Dermis blood vessel endothelial cell (primary cell): ENCODE measurements at places on chromosomes 1 and 21. TPM values are rescaled to one million over a fixed set of nuclear protein-coding genes. Genes with fewer than 3 reads are reported as not detected.

The LCE1C gene
- not detected in 2 replicates for total RNA-seq

The TTLL7 gene
- 2.0 and 2.2 TPM in 2 replicates for total RNA-seq

The CDCP2 gene
- total RNA-seq = 0.09 and 0.17 TPM in 2 replicates

The RXRG gene
- total RNA-seq = not detected in 2 replicates

- DNase-seq = no peak
These were observed at the start of gene HSD11B1 for GRCh38 chr1:209704584-209704983. Gene HSD11B1, plus strand, starts transcription at chr1:209704846. Its CDS starts 97 bp downstream, at chr1:209704943.

DNA sequence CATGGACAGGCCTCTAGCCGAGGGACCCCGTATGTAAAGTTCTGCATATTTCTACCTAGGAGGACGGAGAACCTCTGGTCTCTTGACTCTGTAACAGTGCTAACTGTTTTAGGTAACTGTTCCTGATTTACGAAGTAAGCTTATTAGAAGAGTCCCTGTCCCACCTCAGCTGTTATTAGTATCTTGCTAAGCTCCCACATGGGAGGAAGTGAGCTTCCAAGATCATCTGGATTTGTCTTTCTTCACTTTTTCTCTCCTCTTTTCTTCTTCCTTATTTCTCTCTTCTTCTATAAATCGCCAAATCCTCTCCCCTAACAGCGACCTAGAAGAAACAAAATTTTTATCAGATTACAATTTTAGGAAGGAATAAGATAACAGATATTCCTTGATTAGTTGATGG is 4.4 kb downstream of the CD53 start:
- DNase-seq = no peak

DNA sequence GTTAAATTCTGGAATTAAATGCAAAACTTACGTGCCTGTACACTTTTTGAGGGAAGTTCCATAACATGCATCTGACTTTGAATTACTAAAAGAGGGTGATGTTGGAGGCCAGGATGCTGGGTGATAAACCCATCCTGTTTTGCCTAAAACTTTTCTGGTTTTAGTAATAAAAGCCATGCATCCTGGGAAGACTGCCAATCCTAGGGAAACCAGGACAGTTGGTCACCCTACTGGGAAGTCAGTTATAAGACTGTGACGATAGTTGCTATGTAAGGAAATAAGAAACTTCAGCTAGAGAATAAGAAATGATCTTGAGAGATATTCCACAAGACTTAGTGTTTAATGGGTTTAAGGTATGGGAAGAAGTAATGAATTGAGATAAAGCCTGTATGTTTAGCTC is 336.6 kb upstream of the LYPLAL1 start:
- peak; percentile 7 for DNase-seq

DNA sequence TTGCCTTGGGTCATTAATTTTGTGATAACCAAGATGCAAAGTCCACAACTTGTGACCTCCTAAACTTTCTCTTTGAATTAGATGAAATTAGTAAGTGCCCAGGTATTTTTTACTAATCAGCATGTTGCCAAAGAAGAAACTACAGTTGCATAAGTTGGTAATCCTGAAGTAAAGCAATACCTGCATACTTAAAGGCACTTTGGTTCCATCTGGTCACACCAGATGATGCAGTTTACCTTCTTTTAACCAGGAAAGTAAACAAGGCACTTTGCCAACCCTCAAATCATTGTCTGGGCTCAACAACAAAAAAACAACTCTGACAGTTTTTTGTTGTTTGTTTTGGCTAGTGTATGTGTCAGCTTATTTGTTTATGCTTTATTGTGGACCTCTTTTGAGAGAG is 55.5 kb upstream of the DYNLT5 start:
- no peak for DNase-seq

GRCh38 chr1:95636897-95637296 is 402.9 kb downstream of the RWDD3 start:
- no peak for DNase-seq

DNA sequence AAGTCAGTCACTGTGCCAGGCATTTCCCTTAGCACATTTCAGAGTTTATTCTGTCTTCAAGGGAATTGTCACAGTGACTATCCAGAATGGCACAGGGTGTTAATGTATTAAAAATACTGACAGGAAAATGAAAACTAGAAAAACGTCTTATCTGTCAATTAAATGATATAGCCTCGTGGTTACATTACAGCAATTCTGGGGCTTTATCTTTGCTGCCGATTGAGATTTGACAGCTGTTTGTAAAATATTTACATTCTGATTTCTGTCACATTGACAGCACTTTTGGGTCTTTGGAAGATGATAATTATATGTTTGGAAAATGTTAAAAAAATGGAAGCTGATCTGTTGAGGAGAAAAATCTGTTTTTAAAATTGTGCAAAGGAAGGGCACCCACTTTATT is 250.0 kb downstream of the CHRM3 start:
- DNase-seq = no peak

DNA sequence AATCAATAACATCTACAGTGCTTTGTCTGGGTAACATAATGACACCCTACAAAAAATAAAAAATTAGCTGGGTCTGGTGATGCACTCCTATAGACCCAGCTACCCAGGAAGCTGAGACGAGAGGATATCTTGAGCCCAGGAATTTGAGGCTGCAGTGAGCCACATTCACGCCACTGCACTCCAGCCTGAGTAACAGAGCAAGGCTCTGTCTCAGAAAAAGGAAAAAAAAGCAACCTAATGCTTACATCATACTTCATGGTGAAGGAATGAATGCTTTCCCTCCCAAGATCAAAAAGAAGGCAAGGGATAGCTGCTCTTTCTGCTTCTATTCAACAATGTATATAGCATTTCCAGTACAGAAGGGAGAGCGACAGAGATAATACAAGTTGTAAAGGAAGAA is 24.2 kb upstream of the CTTNBP2NL start:
- DNase-seq = no peak

- DNase-seq = no peak
These were observed 6.6 kb downstream of the UBL4B start for GRCh38 chr1:110118636-110119396.

- DNase-seq = peak; percentile 66
These were observed 89.3 kb downstream of the ITPKB start for GRCh38 chr1:226649780-226650179.

- DNase-seq = peak; percentile 53
These were observed 1.1 kb downstream of the DFFB start for GRCh38 chr1:3858231-3858981.
